GM18507 (cell line): ENCODE measurements at places on chromosomes 16 and 17.

DNA sequence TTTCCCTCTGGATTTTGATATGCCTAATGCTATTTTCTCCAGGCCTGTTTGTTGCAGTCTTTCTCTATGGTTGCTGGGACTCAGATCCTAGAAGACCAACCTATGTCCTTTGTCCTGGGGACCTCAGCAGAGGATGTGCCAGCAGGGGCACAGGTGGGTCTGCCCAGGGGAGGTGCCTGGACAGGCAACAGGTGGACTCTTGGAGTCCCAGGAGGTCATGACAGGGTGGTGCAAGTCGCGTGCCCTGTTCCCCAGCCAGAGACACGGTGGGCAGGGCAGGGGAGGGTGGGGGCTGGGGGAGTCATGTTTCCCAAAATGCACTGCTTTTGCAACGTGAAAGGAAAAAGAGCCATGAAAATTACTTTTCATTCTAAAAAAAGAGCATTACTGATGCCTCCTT lies 26.3 kb upstream of the PLLP start:
- DNase-seq = no peak

- no peak for DNase-seq
Observed at GRCh38 chr17:21168555-21168865, 41.7 kb downstream of the DHRS7B start.

- no peak for DNase-seq
Observed at GRCh38 chr16:2829501-2830354, at the start of gene ZG16B. Gene ZG16B (plus strand): TSS chr16:2830303. CDS start chr16:2830442, 139 bp downstream.

- no peak for DNase-seq
Observed at GRCh38 chr17:28532050-28532960, 20.1 kb downstream of the UNC119 start.

DNA sequence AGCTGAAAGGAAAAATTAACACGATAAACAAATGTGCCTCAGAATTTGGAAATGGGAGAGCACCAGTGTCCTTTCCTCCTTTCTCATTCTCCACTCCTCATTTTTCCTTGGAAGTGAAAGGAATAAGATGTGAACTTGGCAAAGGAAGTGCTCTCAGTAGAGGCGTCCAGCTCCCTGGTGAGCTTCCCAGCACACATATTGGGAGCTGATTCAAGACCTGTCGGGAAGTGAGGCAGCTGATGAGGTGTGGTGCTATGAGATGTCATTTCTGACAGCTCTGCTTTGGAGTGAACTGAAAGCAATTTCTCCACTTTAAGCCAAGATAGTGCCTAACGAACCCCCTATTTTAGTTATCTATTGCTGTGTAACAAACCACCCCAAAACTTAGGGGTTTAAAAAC lies 238.5 kb upstream of the IRX3 start:
- no peak for DNase-seq

DNA sequence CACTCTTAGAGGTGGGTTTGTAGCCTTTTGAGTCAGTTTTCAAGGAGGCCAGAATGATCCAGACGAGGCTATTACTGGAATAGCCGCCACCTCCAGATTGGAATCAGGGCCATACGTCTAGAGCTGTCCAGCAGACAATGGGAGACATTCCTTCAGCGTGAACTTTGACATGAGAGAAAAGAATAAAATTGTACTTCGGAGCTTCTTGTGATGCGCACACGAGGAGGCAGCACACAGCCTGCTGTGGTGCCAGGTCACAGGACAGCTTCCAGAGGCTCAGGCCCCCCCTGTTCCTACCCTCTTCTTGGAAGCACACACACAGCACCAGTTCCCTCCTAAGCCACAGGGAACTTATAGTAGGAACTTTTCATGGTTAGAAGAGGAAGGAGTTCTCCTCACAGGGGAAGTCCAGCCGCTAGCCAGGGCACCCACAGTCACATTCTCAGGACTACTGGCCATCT lies 81.0 kb downstream of the VPS53 start:
- no peak for DNase-seq

GRCh38 chr16:89344458-89344834 lies 126.9 kb downstream of the ZNF778 start:
- no peak for DNase-seq

- DNase-seq = no peak
Observed at GRCh38 chr16:87409781-87410180, 17.6 kb downstream of the MAP1LC3B start.

DNA sequence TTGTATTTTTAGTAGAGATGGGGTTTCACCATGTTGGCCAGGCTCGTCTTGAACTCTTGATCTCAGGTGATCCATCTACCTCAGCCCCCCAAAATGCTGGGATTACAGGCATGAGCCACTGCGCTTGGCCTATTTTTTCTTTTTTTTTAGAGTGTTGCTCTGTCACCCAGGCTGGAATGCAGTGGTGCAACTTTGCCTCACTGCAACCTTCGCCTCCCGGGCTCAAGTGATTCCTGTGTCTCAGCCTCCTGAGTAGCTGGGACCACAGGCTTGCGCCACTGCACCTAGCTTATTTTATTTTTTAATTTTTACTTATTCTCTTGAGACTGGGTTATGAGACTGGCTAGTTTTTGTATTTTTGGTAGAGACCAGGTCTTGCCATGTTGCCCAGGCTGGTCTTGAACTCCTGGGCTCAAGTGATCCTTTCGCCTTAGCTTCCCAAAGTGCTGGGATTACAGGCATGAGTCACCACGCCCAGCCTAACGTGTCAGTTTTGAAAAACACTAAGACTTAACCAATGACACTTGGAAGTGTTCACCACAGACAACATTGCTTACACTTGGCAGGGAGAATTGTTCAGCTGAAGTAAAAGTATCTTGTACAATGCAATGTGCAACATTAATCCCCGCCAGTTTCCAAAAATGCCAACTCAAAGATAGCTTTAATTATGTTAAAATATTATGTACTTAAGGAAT lies 26.9 kb downstream of the ATAD5 start:
- DNase-seq = no peak

- no peak for DNase-seq
Observed at GRCh38 chr16:67378642-67379041, 14.7 kb downstream of the TPPP3 start.

DNA sequence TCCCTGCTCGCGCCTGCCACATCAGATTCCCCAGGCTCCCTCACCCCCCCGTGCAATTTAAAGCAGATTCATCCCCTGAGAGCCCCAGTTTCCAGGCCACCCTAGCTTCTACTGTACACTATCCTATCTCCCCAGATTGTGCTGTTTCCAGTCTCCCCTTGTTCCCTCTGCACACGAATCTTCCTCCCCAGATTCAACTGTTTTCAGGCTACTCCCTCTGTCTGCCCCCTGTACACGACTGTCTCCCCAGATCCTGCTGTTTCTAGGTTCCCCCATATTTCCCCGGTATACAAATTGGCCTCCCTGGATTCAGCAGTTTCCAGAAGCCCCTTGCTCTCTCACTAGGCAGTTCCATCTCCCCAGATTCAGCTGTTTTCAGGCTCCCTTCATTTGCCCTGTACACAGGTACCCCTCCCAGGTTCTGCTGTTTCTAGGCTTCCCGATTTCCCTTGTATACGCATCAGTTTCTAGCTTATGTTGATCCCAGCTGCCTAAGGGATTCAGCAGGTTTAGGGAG lies 22.9 kb downstream of the COPZ2 start:
- no peak for DNase-seq

- no peak for DNase-seq
Observed at GRCh38 chr16:69563605-69564580, 1.9 kb upstream of the NFAT5 start.

GRCh38 chr16:87945351-87946042 lies 5.7 kb upstream of the BANP start:
- DNase-seq = no peak

DNA sequence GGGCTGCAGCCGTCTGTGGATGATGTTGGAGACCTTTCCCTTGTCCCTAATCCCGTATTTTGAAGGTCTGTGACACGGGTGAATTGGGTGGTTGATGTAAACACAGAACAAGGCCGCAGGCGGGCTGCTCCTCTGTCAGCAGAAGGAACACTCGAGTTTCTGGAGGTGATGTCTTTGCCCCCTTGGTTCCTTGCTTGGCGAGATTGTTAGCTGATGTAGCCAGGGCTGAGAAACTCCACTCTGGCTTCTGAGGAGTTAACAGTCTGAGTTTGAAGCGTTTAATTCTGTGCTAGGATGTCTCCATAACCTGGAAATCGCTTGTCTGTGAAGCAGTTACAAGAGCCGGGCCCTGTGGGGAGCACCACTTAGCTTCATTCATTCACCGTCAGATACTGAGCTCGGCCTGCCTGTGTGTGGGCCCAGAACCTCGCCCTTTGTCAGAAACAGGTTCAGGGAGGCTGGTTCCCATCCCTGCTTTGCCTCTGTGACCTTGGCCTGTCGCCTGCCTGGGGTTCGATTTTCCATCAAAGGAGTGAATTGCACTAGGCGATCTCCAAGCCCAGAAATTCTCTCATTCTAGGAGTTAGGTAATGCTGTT lies 1.3 kb downstream of the MAPK8IP3 start:
- DNase-seq = no peak

GRCh38 chr17:76840884-76841775 lies 27.1 kb upstream of the MGAT5B start:
- DNase-seq = no peak

DNA sequence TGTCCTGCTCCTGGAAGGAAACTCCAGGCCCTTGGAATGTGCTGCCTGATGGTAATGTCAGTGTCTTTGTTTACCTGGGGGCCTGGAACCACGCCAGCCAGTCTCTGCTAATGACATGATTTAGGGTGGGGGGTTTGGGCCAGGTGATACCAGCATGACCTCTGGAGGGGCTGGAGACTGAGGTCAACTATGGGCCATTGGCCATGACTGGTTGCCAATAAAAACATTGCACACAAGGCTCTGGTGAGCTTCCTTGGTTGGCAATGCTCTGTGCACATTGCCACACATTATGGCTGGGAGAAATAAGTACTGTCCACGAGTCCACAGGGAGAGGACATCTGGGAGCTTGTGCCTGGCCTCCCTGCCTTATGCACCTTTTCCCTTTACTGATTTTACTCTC lies 52.5 kb downstream of the LITAF start:
- DNase-seq = no peak

- no peak for DNase-seq
Observed at GRCh38 chr16:89431158-89431584, 59.2 kb downstream of the ANKRD11 start.

GRCh38 chr16:46632778-46633733 lies 11.9 kb upstream of the SHCBP1 start:
- DNase-seq = no peak

DNA sequence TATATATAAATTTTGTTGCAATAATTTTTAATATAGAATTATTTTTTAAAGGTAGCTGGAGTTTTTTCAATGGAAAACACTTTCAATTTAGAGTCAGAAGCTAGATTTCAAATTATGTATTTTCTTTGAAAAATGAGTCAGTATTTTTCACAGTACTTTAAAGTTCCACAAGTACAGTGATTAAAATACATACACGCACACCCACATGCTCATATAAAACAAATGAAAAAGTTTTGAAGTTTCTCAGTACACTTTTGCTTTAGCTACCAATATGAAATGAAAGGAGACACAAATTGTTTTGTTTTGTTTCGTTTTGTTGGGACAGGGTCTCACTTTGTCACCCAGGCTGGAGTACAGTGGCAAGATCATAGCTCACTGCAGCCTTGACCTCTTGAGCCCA lies 98.6 kb downstream of the CYB561 start:
- no peak for DNase-seq

DNA sequence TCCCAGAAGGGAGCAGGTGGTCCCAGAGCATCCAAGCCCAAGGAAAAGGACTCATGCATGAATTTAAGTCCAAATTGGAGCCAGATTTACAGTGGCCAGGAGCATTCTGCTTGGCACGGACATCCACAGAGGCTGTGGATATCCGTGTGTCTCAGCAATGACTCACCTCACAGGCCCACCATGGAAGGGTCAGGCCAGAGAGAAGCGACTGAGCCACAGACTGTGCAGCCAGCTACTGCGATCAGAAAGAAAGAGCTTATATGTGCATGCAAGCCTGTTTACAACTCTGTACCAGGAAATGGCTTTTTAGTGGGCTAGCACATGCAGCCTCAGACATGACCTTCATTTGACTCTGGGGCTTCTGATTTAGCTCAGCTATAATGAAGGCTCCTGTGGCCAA lies 231.0 kb downstream of the C16orf95 start:
- DNase-seq = no peak

DNA sequence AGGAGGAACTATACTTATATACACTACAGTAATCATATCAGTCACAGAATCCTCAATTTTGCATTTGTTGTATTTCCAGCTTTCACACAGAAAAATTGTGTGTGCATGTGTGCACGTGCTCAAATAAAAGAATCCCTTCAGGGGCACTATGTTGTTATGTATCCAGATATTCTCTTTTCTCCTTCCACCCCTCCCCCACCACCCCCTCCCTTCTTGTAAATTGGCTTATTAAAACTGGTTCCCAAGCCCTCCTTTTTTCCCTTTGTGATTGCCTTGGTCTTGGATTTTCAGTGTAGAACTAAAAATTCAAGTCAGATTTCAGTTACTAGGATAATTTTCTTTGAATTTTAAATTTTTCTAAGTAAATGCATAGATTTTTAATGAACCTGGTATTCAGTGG lies 86.3 kb downstream of the WNT3 start:
- DNase-seq = no peak

DNA sequence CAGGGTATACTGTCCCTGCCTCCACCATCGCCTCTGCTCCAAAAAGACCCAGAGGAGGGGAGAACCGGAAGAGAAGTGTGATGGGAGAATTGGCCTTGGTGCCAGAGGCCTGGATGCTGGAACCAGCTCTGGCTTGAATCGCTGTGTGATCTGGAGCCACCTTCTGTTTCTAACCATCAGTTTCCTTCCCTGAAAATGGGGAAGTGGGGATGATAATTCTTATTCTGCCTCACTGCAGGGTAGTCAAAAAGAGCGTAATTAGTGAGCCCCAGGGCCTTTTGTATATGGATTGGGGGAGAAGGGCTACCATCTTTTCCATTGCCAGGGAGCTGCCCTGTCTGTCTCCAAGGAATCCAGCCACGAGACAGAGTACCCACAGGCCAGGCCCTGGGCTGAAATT lies 52.2 kb downstream of the CCT6B start:
- no peak for DNase-seq

DNA sequence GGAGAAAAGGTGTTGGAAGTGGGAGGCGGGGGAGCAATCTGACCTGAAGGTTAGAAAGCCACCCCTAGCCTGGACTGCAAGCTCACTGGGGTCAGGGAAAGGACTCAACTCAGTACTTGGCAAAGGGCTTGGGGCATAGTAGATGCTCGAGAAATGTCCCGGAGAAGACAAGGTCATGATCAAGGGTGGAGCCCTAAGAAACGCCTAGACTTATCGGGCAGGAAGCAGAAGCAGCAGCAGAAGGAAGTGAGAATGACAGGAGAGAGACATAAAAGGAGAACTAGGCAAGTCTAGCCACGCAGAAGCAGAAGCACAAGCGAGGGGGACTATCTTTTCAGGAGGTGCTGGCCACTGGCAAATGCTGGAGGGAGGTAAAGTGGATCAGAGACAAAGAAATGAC lies 10.2 kb downstream of the COTL1 start:
- DNase-seq = no peak

GRCh38 chr16:82652826-82653225 lies 26.1 kb downstream of the CDH13 start:
- no peak for DNase-seq

GRCh38 chr17:79549141-79549915 lies 61.5 kb downstream of the RBFOX3 start:
- no peak for DNase-seq
